ENCODE measurements at places on chromosomes 12 and 14. TPM values are rescaled to one million over a fixed set of nuclear protein-coding genes. Genes with fewer than 3 reads are reported as not detected.
A peak's percentile ranks its signal among the peaks of the same experiment; 100 is the strongest.

GRCh38 chr12:47828976-47829482 lies 9.3 kb upstream of the HDAC7 start:
- H3K36me3 ChIP-seq, result no peaks in the 10 kb centered on the region
- H3K27ac ChIP-seq, result peak overlapping the region; percentile 75
- H3K27me3 ChIP-seq, result no peaks in the 10 kb centered on the region
- peak; percentile 83 for DNase-seq

- peaks cover 63% of the 10 kb centered on the region for H3K4me1 ChIP-seq
- no peaks in the 10 kb centered on the region for H3K27me3 ChIP-seq
- peak overlapping the region; percentile 91 for H3K4me3 ChIP-seq
- no peaks in the 10 kb centered on the region for H3K36me3 ChIP-seq
Measured at GRCh38 chr14:77026930-77027537, 1.5 kb downstream of the IRF2BPL start.

DNA sequence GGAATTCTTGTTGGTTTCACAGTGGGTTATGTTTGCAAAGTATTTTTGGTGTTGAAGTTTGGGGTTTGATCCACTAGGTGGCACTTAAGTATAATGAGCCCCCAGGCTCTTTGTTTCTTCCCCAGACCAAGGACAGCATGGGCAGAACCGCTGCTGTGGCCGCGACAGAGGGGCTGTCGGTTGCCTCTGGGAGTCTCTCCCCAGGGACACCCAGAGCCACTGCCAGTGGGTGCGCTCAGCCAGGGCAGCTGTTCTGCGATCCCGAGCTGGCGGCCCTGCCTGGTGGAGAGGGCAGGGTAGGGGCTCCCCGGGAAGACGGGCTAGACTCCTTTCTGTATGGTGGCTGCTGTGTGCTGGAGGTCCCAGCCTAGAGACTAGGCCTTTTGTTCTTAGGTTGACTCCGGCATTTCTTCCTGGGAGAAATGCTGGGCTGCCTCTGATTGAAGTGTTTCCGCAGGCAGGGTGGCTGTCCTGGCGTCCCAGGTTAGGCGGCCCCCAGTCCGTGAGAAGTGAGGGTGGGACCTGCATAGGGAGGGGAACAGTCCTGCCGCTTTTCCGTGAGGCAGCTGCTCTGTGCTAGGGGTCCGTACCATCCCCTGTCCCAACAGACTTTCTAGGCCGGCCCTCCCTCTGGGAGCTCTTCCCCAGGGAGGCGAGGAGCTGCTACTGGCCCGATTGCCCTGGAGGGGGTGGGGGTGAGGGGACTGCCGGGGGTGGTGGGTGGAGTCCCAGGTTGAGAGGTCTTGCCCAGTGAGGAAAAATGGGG lies 253.1 kb upstream of the PELI2 start:
- H3K4me1 ChIP-seq, result no peaks in the 10 kb centered on the region
- no peak overlapping the region for H3K4me3 ChIP-seq
- no peak for DNase-seq
- no peaks in the 10 kb centered on the region for H3K27me3 ChIP-seq

DNA sequence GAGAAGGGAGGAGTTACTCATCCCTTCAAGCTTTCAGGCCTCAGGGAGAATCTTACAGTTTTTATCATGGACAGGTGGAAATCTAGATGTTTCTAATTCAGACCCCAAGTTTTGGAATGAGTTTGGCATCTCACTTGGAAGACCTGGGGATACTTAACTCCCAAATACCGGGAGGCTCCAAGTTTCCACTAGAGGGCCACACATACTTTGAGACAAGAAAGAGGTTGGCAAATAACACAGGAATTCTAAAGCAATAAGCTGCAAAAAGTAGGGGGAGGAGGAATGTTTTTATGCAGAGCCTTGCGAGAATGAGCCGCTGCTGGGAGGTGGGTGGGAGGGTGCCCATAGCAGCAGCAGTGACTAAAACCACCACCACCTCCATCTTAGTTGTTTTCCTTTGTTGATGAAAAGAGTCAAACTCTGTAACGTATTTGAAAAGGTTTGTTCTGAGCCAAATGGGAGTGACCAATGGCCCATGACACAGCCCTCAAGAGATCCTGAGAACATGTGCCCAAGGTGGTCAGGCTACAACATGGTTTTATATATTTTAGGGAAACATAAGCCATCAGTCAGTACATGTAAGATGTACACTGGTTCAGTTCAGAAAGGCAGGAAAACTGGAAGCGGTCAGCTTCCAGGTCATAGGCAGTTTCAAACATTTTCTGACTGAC lies 34.2 kb upstream of the RNASE1 start:
- H3K4me3 ChIP-seq, result no peak overlapping the region
- no peak overlapping the region for H3K27ac ChIP-seq
- H3K27me3 ChIP-seq, result no peaks in the 10 kb centered on the region

DNA sequence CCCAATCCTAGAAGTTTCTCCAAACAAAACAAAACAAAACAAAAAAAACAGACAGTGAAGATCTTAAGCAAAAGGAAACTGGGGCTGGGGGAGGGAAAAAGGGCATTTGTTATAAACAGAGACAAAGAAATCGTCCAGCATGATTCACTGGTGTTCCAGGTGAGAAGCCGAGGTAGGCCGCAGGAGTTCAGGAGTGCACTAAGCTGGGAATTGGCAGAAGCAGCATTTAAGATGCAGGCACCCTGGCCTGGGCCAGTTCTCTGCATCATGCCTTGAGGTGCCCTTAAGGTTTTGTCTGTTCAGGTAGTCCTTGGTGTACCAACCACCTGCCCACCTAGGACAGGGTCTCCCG lies 11.2 kb downstream of the TBX3 start:
- peak overlapping the region; percentile 30 for H3K27ac ChIP-seq
- peaks cover 6% of the 10 kb centered on the region for H3K36me3 ChIP-seq
- no peaks in the 10 kb centered on the region for H3K27me3 ChIP-seq
- H3K4me3 ChIP-seq, result no peak overlapping the region
- no peaks in the 10 kb centered on the region for H3K4me1 ChIP-seq

GRCh38 chr12:66503746-66504145 lies 175.1 kb downstream of the GRIP1 start:
- no peaks in the 10 kb centered on the region for H3K27me3 ChIP-seq
- H3K4me1 ChIP-seq, result no peaks in the 10 kb centered on the region
- no peak overlapping the region for H3K4me3 ChIP-seq

DNA sequence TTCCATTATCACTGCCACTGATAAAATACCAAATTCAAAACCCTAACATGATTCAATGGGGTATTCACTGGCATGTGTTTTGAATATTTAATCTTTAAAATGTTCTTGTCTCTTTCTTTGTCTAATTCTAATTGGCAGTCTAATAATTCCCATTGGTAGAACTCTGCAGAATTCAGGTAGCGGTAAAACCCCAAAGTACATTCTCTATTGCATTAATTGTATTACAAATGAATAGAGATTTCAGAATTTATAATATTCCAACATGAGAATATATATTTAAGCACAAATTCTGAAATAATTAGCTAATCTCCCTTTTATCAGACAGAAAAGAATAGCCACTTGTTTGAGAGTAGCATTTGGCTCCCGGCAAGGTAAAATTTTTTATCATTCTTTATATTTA lies at the start of gene OR4N5:
Gene OR4N5 (plus strand): TSS at position 301 of the 400 bp plus-strand sequence. CDS start 4,916 bp downstream, outside the sequence.
- H3K27me3 ChIP-seq, result no peaks in the 10 kb centered on the region
- no peak within 1 kb of the TSS for H3K4me3 ChIP-seq
- no peaks in the 10 kb centered on the region for H3K36me3 ChIP-seq
- H3K4me1 ChIP-seq, result no peaks in the 10 kb centered on the region
- H3K27ac ChIP-seq, result no peak within 1 kb of the TSS

KRT83 gene
- total RNA-seq, result not detected
